ENCODE measurements at places on chromosomes 7 and 10. TPM values are rescaled to one million over a fixed set of nuclear protein-coding genes. Genes with fewer than 3 reads are reported as not detected.

NPM3 gene
- 148 TPM for total RNA-seq

DNA sequence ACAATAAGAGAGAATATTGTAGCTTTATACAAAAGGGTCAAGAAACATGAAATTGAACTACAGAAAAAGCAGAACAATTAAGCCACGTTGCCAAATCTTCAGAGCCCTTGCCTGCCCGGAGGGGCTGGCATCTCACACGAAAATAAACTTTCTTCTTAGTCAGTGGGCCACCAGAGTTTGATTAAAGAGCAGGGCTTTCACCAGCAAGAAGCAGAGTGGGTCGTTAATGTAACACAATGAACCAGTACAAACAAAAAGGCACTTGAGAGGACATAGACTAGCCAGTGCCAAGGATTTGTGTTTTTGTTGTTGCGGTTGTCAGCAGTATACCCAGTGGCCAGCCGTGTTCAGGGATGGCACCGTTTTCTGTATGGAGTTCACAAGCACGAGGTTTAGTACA, 155.4 kb downstream of the NRP1 start:
- no peak for DNase-seq

DNA sequence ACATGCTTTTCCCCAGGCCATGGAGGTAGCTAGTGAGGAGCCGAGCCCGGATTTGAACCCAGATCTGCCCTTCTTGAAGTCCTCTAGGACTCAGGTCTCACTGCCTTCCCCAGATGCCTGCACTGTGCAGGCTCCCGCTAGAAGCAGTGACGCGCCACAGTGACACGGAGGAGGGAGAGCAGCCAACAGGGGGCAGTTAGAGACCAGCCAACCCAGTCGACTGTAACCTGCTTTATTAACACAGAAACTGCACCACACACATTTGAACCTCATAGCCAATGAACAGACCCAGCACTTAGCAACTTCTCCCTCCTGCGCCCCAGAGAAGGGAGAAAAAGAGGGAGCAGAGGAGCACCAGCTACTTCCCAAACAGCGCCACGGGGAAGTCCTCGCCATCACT, 27.4 kb downstream of the PILRA start:
- DNase-seq: peak; percentile 82

GRCh38 chr10:79242620-79243152, 104.6 kb upstream of the PPIF start:
- DNase-seq: no peak

SEMA3E gene
- total RNA-seq: 0.04 TPM
